ENCODE measurements at places on chromosomes 2 and 18. TPM values are rescaled to one million over a fixed set of nuclear protein-coding genes. Genes with fewer than 3 reads are reported as not detected.

KIAA2012 gene
- not detected for total RNA-seq

DRC1 gene
- not detected for total RNA-seq

REG1A gene
- not detected for total RNA-seq

IL36G gene
- total RNA-seq = 7.3 TPM

PLGLB2 gene
- total RNA-seq = 0.95 TPM

SIX3 gene
- total RNA-seq = not detected

COMMD1 gene
- total RNA-seq = 38.0 TPM

LGALSL gene
- total RNA-seq = 49.4 TPM

SP140 gene
- 0.92 TPM for total RNA-seq

REG3A gene
- not detected for total RNA-seq

CPLX4 gene
- total RNA-seq = not detected

CIB4 gene
- total RNA-seq = 0.57 TPM

SLC9A2 gene
- total RNA-seq = not detected

LONRF2 gene
- 6.1 TPM for total RNA-seq

MITD1 gene
- 32.3 TPM for total RNA-seq

CYRIA gene
- total RNA-seq = 2.3 TPM

THSD7B gene
- 0.95 TPM for total RNA-seq

C2orf15 gene
- total RNA-seq = 0.97 TPM

NT5DC4 gene
- not detected for total RNA-seq

INHBB gene
- total RNA-seq = 0.66 TPM

NTSR2 gene
- not detected for total RNA-seq

EPHA4 gene
- 5.9 TPM for total RNA-seq

SLC19A3 gene
- 0.53 TPM for total RNA-seq

CENPA gene
- total RNA-seq = 6.5 TPM

SERPINB12 gene
- total RNA-seq = 13.2 TPM

ERFE gene
- total RNA-seq = 0.19 TPM

Data from esophagus squamous epithelium (tissue), 5 donors.